ENCODE measurements at places on chromosomes 5 and 9. TPM values are rescaled to one million over a fixed set of nuclear protein-coding genes. Genes with fewer than 3 reads are reported as not detected.

GRCh38 chr5:28523888-28524635, 1485.7 kb upstream of the CDH9 start:
- peak; percentile 53 for DNase-seq

GRCh38 chr5:9188956-9189355, 356.9 kb downstream of the SEMA5A start:
- no peak for DNase-seq

Gene CCL27
- 0.17 TPM for polyA plus RNA-seq

Gene ALDH1A1
- polyA plus RNA-seq: not detected

Gene AFAP1L1
- 2.9 TPM for polyA plus RNA-seq

Gene IFNB1
- not detected for polyA plus RNA-seq

GRCh38 chr5:52787600-52788504, at the start of the genes ITGA1 and PELO:
ITGA1 (plus strand) TSS chr5:52787916; CDS start chr5:52788354, 438 bp downstream.
PELO (plus strand) TSS chr5:52787916; CDS start chr5:52800395, 12,479 bp downstream.
- DNase-seq: peak; percentile 81

Gene CDKN2AIPNL
- 14.0 TPM for polyA plus RNA-seq

DNA sequence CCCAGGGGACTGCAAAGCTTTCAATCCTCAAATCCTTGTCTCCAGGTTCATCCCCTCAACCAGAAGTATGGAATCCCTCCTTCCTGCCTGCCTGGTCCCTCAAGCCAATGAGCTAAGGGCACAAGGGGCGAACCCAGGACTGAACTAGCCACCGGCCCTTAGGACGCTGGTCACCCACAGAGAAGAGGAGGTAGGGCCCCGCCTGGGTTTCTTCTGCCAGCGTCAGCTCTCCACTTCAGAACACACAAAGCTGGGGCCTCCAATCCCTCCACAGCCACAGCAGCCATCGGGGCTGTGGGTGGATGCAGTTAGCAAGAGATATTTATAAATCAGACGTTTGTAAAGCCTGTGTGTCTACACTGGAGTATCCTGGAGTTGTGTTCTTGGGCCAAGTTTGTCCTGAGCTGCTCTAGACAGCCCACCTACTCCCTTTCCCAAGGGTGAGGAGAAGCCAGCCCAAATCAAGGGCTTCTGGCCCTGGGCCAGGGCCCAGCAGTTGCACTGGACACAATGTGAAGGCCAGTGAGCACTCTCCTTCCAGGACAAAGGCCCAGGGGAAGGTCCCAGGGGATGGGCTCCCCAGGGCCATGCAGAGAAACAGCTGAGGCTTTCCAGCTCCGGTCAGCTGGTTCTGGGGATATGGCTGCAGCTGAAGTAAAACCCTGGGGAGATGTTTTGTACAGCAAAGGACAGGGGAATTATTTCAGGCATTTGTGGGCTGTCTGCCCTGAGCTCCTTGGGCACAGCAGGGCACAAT, 18.9 kb downstream of the AMBP start:
- DNase-seq: no peak

GRCh38 chr5:12793373-12793772, 889.1 kb upstream of the CTNND2 start:
- no peak for DNase-seq

Gene CDH9
- polyA plus RNA-seq: not detected

- peak; percentile 83 for DNase-seq
Observed at GRCh38 chr5:5340206-5340729, 82.2 kb upstream of the ICE1 start.

GRCh38 chr5:105868038-105868780, 1802.5 kb downstream of the EFNA5 start:
- DNase-seq: no peak

- DNase-seq: no peak
Observed at GRCh38 chr5:167678481-167678880, 613.0 kb upstream of the WWC1 start.

GRCh38 chr5:40409601-40410000, 270.1 kb upstream of the PTGER4 start:
- no peak for DNase-seq

Gene TRPM3
- polyA plus RNA-seq: not detected

- no peak for DNase-seq
Observed at GRCh38 chr9:78292026-78292425, 4.9 kb upstream of the PSAT1 start.

GRCh38 chr5:134979416-134979815, 11.7 kb downstream of the CATSPER3 start:
- no peak for DNase-seq

Gene SEMA6A
- 0.50 TPM for polyA plus RNA-seq

GRCh38 chr5:133246376-133247150, 194.8 kb downstream of the HSPA4 start:
- peak; percentile 20 for DNase-seq

GRCh38 chr9:34582787-34583186, 6.7 kb downstream of the CNTFR start:
- no peak for DNase-seq

Gene CTNND2
- not detected for polyA plus RNA-seq

DNA sequence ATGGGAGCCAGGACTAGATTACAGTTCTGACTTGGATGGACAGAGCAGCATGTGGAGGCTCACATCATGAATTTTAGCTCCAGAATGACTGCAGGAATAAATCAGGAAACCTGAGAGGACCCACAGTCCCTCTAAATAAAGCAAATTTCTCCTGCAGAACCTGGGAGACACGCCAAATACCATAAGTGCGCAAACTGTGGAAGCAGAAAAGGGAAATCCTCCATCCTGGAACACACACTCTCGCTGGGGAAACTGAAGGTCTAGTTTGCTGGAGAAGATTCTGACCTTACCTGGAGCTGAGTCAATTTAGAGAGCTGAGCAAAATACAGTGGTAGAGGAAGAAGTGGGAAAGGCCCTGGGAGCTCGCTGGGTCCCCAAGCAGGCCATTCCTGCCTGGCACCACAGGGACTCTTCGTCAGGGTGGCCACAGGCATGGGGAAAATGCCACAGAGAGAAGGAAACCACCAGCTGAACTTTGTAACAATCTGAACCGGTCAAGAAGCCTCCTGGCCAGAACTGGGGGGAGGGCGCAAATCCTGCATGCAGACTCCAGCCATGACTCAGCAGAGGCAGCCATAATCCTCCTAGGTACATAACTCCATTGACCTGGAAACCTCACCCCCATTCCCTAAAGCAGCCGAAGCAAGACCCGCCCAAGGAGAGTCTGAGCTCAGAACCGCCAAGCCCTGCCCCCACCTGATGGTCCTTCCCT, 390.9 kb downstream of the LRRC70 start:
- DNase-seq: no peak

Gene IL5
- polyA plus RNA-seq: not detected

Gene CTXN3
- polyA plus RNA-seq: not detected

GRCh38 chr9:122546196-122546595, 6.7 kb upstream of the OR1N2 start:
- no peak for DNase-seq

DNA sequence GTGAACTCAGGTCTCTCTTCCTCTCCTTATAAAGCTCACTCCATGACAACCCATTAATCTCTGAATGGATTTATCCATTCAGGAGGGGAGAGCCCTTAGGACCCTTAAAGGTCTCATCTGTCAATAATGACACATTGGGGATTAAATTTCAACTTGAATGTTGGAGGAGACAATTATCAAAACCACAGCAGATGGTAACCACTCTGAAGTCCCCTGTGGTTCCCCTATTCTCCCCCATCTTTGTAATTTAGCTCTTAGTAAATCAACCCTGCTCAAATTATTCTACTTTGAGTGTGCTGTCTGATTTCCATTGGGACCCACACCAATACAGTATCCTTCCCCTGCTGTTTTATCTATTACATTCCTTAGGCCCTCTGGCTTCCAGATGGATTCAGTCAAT, 72.0 kb upstream of the RAI14 start:
- DNase-seq: no peak

Gene PCDHA12
- polyA plus RNA-seq: 0.03 TPM

- DNase-seq: no peak
Observed at GRCh38 chr9:122119166-122119521, 26.0 kb upstream of the TTLL11 start.

DNA sequence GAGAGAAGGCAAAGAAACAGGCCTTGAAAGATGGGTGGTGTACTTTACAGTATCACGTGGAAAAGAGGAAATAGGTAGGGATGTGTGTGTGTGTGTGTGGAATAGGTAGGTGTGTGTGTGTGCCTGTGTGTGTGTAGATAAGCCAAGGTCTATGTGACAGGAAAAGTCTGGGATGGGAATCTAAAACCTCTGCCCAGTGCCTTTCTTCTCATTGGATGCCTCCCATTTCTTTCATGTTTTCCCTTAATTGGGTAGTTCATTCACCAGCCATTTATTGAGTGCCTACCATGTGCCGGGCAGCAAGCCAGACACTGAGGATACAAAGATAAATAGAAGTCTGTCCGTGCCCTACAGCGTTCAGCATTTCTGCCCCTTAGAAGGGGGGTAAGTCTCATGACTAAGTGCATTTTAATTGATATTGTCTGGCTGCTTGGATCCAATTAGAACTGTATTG, 1.0 kb downstream of the URM1 start:
- no peak for DNase-seq

- no peak for DNase-seq
Observed at GRCh38 chr5:98700730-98701129, 72.7 kb upstream of the RGMB start.

Gene WDR31
- 0.19 TPM for polyA plus RNA-seq

Gene CDKN2A
- 143 TPM for polyA plus RNA-seq

- peak; percentile 67 for DNase-seq
Observed at GRCh38 chr5:75367401-75367800, 30.4 kb downstream of the HMGCR start.

- DNase-seq: no peak
Observed at GRCh38 chr5:140342896-140343295, 3.5 kb downstream of the HBEGF start.

DNA sequence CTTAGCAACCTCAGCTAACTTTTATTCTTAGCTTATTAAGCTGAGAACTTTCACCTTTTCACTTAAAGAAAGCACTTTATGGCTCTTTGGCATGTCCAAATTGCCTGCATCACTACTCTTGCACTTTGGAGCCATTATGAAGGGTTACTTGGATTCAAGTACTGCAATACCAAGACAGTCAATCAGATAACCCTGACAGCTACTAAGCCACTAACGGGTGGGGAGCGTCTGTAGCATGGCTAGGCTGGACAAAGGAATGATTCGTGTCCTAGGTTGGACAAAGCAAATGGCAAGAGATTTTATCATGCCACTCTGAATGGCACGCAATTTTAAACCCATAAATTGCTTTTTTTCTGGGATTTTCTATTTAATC, 39.6 kb downstream of the TRPM6 start:
- DNase-seq: no peak

Gene NADK2
- polyA plus RNA-seq: 6.0 TPM
